ENCODE measurements at places on chromosomes 6 and 20.
A peak's percentile ranks its signal among the peaks of the same experiment; 100 is the strongest.

GRCh38 chr6:148416330-148416965, 73.8 kb downstream of the SASH1 start:
- peak; percentile 59 for DNase-seq

- no peak for DNase-seq
Observed at GRCh38 chr6:106453756-106454367, 93.3 kb downstream of the CRYBG1 start.

DNA sequence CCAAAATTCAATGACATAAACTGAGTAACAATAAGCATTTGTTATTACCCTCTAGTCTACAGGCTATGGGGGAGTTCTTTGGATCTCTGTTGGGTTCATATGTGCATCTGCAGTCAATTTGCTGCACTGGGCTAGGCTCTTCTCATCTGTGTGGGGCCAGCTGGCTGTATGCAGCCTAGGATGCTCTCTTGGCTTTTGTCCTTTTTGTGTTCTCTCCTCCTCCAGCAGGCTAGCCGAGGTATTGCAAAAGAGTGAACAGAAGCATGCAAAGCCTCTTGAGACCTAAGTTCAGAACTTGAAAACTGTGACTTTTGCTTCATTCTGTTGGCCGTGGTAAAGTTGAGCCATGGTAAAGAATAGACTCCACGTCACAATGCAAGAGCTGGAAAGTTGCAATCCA, 62.8 kb upstream of the FOXO3 start:
- DNase-seq, result peak; percentile 63

DNA sequence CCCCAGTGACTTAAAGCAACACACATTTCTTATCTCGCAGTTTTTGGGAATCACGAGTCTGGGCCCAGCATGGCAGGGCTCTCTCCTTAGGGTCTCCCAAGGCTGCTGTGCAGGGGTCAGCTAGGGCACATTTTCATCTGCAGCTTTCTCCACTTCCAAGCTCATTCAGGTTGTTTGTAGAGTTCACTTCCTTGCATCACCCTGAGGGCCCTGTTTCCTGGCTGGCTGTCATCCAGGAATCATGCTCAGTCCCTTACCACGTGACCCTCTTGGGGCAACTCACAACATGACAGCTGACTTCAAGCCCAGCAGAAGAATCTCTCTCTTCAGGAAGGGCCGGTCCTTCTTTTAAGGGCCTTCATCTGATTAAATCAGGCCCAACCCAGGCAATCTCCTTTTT, 21.3 kb downstream of the SNAP25 start:
- peak; percentile 21 for DNase-seq

DNA sequence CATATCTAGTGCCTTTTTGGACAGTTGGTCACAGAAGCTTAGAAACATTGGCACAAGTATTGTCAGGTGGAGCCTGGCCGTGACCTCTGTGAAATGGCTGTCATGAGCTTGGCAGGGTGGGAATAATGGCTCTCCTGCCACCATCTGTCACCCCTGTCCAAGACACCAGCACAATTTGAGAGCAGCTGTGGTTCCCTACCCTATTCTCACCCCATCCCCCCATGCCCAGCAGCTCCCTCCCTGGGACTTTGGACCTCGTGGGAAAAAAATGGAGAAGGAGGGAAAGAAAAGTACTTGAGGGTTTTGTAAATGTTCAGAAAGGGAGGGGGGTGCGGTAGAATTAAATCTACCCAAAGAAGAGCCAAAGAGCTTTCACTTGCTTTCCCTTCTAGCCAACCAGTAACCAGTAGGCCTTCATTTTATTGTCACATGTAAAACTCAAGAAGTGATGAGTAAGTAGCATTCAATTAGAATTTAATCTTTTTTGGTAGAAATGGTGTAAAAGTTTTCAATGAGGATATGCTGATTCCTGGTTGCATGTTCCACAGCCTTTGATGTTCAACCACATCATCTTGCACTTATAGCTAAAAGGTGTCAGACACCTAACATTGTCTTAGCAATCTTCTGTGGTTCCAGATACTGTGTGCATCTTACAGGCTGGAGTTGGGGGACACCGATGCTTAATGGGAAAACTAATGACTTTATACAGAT, 263.5 kb upstream of the TAB2 start:
- no peak for DNase-seq

GRCh38 chr20:2708073-2708415, 15.5 kb downstream of the EBF4 start:
- no peak for DNase-seq

- DNase-seq, result peak; percentile 89
Observed at GRCh38 chr6:89079511-89080234, 878 bp upstream of the PNRC1 start.

DNA sequence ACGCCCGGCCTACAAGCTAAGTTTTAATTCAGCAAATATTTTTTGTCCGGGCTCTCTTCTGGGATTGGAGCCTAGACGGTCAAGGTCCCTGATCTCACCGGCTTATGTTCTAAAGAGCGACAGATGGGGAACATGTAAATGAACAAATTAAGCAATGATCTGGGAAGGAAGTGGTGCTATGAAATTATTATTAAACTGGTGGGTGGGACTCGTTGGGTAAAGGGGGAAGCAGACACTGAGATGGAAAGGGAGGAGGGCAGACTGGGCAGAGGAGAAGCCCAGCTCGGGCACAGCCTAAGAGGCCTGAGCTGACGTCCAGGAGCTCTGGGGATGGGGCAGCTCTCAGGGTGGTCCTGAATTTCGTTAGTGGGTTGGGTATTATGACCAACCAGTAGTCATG, 81.8 kb upstream of the AGPAT4 start:
- DNase-seq, result no peak

GRCh38 chr6:11975353-11975977, 36.6 kb upstream of the HIVEP1 start:
- peak; percentile 73 for DNase-seq

DNA sequence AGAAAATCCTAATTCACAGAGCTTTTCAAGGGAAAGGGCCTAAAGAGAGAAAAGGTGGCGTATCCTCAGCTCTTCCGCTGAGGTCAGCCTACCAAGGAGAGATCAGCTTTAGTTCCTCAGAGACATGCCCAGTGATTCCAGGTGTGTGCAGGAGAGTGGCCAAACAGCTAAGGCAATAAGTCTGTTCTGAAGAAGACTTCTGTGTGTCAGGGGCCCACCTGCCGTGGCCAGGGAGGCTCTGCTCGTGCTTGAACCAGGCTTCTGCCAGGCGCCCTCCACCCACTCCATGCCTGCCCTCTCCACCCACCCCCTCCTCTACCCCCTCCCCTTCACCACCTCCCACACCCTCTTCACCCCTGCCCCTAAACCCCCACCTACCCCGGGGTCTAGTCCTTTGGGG, 67.4 kb upstream of the ARMC2 start:
- DNase-seq, result no peak

DNA sequence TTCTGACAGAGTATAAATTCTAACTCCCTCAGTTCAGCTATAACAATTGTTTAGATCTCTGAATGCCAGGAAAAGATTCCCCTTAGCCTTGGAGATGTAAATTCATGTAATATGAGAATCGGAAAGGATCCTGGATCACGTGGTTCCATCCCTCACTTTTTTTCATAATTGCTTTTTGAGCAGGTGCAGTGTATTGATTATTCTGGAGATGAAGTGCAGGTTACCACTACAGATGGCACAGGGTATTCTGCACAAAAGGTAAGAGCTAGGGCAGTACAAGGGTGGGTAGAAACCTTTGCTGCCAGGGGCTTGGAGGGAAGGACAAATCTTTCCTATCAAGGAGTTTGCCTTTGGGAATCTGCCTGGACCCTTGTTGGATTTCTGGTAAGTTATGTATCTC, 52.7 kb downstream of the KDM1B start:
- DNase-seq, result no peak

DNA sequence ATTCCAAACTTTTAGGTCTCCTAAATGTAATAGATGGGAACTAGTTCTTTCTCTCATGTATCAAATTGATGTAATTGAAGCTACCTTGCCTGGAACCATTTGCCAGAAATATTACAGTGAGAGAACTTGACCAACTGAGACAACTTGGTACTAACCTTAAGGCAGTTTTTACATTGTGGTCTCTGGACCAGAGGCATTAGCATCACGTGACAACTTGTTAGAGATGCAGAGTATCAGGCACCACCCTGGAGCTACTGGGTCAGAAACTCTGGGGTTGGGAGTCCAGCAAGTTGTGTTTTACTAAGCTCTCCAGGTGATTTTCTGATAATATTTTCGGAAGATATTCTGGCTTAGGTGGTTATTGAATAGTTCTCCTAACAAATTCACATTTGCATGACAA, 982.1 kb upstream of the SLC35B3 start:
- DNase-seq, result no peak

DNA sequence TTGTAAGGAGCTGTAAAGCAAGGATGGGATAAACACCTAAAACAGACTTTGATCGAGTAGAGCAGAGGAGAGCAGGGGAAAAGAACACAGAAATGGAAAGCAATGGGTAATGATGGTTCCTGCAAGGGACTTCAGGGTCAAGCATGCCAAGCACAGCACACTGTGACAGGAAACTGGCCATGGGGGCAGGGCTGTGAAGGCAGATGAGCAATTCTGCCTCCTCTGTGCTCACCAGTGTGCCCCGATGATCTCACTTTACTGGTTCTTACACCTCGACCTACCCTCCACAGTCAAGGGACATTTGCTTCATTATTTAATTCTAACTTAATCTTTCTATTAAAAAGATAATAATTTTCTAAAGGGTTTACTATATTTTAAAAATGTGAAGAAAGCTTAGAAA, 21.6 kb upstream of the MYB start:
- no peak for DNase-seq
